Spleen (tissue), 13 donors: ENCODE measurements at places on chromosomes 12 and 14.

GRCh38 chr14:56400109-56400825 lies 179.3 kb upstream of the TMEM260 start:
- no peaks in the 10 kb centered on the region for H3K4me1 ChIP-seq
- no peaks in the 10 kb centered on the region for H3K27me3 ChIP-seq
- no peaks in the 10 kb centered on the region for H3K36me3 ChIP-seq

- DNase-seq: peak; percentile 93
- H3K27me3 ChIP-seq: peaks cover 7% of the 10 kb centered on the region
- H3K36me3 ChIP-seq: no peaks in the 10 kb centered on the region
- H3K4me3 ChIP-seq: peak overlapping the region; percentile 56
- peaks cover 96% of the 10 kb centered on the region for H3K4me1 ChIP-seq
These were observed 1.2 kb upstream of the TNFAIP2 start for GRCh38 chr14:103121846-103122584.

DNA sequence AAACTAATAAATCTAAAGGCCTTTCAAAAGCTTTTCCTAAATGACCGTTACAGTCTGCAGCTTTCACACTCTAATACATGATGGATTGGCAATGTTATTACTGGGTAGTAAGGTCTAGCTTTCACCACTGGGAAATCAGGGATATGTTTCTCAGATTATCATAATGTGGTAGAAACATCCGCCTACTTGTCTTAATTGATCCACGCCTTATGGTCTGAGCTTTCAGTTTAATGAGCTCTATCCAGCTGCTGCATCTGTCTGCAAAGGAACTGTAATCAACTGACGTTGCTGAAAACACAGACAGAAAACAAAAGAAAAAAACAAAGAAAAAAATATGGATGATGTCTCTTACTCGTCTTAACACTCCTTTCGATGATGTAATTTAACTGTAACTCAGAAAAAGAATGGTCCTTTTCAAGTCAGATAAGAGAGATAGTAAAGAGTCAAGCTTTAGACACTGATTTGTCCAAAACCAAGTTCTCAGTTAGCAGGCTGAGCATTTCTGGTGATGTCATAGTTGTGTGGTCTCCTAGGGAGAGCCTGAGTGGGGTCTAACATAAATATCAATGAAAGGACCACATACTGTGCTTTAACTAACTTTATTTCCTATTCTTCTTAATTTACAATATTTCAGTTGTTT lies 85.9 kb downstream of the C2CD5 start:
- H3K4me1 ChIP-seq: no peaks in the 10 kb centered on the region
- H3K27ac ChIP-seq: no peak overlapping the region
- DNase-seq: no peak
- no peaks in the 10 kb centered on the region for H3K27me3 ChIP-seq

DNA sequence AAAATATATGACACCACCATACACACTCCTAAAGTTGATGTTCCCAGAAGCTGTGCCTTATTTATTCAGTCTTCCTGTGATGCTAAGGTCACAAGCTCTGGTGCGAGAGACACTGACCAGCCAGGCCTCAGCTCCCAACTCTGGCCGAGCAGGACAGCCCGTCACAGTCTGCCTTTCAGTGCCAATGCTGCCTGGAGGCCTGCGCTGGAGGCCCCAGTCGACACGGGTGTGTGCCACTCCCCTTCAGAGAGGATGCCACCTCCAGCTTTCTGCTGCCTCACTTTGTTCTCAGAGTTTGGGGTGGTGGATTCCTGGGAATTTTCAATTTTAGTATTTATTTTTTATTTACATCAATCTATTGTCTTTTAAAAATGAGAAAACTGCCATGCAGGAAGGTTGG lies 7.3 kb upstream of the PAPLN start:
- no peaks in the 10 kb centered on the region for H3K27me3 ChIP-seq
- H3K4me3 ChIP-seq: no peak overlapping the region
- DNase-seq: no peak
- peaks cover 6% of the 10 kb centered on the region for H3K4me1 ChIP-seq
- H3K27ac ChIP-seq: no peak overlapping the region
- H3K36me3 ChIP-seq: peaks cover 44% of the 10 kb centered on the region

DNA sequence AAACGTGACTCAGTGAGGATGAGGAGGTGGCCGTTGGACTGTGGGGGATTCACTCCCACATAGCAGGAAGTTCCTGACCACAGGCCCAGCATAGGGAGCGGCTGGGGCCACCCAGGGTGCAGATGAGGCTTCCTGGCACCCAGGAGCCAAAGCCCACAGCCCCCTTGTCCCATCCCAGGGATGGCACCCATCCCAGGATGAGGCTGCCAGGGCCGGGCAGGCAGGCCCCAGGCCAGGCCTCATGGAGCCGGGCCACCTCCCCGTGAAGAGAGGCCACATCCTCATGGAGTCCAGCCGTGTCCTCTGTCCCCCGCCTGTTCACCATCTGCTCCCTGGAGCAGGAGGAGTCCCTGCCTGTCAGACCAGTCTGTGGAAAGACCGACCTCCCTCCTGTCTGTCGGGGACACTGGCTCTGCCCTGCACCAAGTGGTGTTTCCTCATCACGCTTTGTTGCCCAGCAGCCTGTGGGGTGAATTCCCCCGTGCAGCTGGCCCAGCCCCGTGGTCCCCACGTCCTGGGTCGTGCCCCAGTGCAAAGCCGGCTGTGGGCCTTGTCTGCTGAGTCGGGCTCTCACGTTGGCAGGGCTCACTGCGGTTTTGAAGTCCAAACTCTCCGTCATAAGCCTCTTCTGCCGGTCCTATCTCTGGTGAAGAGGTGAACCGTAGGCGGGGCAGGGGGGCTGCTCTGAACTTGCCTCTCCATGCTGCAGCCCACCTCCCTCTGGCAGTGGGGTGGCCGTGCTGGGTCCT lies 24.5 kb downstream of the MMP17 start:
- DNase-seq: peak; percentile 71
- no peaks in the 10 kb centered on the region for H3K4me1 ChIP-seq
- H3K27me3 ChIP-seq: no peaks in the 10 kb centered on the region
- H3K36me3 ChIP-seq: no peaks in the 10 kb centered on the region
- H3K27ac ChIP-seq: no peak overlapping the region
- no peak overlapping the region for H3K4me3 ChIP-seq
